Type B pancreatic cell (in vitro differentiated cells): ENCODE measurements at places on chromosomes 1 and 21. TPM values are rescaled to one million over a fixed set of nuclear protein-coding genes. Genes with fewer than 3 reads are reported as not detected.

DNA sequence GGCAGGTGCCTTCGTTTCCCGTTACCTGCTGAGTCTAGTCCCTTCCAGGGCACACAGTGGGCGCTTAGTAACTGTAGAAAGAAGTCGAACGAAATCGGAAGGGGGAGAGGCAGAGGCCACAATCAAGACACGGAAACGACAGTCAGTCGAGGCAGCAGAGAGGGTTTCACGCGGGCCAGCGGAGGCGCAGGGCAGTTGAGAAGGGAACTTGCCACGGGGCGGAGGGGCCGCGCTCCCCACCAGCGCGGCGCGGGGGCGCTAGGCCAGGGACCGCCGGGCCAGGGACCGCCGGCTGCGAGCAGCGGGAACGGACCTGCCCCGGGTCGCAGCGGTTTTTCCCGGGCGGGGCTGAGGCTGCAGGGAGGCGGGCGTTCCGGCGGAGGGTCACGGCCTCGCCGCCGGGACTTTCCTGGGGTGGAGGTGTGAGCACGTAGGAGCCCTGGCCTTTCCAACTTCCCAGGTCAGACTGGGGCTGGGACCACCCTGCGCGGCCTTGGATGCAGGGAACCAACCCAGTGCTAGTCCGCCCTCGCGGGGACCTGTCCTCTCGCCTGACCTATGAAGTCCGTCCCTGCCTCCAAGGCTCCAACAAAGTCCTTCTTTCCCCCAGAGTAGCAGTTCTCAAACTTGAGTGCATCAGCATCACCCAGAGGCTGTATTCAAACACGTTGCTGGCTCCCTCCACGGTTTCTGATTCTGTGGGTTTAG, 150.1 kb upstream of the FGGY start:
- H3K27me3 ChIP-seq = peaks cover 17% of the 10 kb centered on the region
- DNase-seq = no peak
- H3K4me1 ChIP-seq = peaks cover 56% of the 10 kb centered on the region
- H3K4me3 ChIP-seq = peak overlapping the region; percentile 87
- H3K27ac ChIP-seq = no peak overlapping the region

GRCh38 chr1:37425221-37425620, 49.2 kb upstream of the ZC3H12A start:
- H3K4me1 ChIP-seq = no peaks in the 10 kb centered on the region
- no peak overlapping the region for H3K4me3 ChIP-seq
- no peak overlapping the region for H3K27ac ChIP-seq
- H3K27me3 ChIP-seq = peaks cover 56% of the 10 kb centered on the region

- H3K4me1 ChIP-seq = peaks cover 4% of the 10 kb centered on the region
- DNase-seq = no peak
- H3K36me3 ChIP-seq = no peaks in the 10 kb centered on the region
- H3K4me3 ChIP-seq = no peak overlapping the region
- H3K27me3 ChIP-seq = peaks cover 7% of the 10 kb centered on the region
These were observed 71.2 kb upstream of the RUNX3 start for GRCh38 chr1:25001125-25001915.

DNA sequence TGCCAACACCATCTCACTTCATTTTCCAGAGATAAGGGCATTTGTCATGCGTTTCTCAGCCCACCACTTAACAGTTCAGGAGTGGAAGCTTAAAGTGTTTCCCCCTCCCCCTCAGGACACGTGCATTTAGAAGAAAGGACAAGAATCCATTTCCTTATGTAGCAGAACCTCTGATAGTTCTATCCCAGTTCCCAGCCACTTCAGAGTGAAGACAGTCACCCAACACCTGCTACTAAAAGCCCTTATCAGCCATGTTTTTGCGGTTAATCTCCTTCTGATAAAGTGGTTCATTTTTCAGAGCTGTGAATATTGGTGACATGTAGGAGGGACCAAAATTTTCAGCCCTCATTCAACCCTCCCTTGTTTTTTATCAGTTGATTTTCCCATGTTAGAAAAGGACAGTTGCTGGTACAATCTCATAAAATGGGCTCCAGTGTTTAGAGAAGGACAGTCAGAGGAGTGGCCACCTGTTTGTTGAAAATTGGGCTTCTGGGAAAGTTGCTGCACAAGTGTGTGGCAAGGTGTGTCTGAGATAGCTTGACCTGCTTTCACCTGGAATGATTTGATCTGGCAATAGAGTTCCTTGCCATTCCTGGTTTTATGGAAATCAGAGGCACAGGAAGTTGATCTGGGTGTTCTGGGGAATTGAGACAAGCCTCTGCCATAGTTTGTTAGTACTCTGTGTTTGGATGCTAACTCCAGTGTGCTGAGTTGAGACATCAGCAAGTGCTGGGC, 114.0 kb downstream of the PPP1R12B start:
- no peaks in the 10 kb centered on the region for H3K36me3 ChIP-seq
- DNase-seq = no peak
- no peaks in the 10 kb centered on the region for H3K27me3 ChIP-seq
- H3K4me3 ChIP-seq = peak overlapping the region; percentile 38
- H3K4me1 ChIP-seq = peaks cover 21% of the 10 kb centered on the region

DNA sequence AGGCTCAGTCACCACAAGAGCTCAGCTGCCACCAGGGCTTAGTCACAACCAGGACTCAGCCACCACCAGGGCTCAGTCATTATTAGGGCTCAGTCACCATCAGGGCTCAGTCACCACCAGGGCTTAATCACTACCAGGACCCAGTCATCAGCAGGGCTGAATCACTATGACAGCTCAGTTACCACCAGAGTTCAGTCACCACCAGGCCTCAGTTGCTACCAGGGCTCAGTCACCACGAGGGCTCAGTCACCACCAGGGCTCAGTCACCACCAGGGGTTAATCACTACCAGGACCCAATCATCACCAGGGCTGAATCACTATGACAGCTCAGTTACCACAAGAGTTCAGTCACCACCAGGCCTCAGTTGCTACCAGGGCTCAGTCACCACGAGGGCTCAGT, 196.2 kb downstream of the NPHP4 start:
- no peak overlapping the region for H3K4me3 ChIP-seq
- H3K27ac ChIP-seq = no peak overlapping the region
- H3K4me1 ChIP-seq = no peaks in the 10 kb centered on the region
- peaks cover 10% of the 10 kb centered on the region for H3K27me3 ChIP-seq

DNA sequence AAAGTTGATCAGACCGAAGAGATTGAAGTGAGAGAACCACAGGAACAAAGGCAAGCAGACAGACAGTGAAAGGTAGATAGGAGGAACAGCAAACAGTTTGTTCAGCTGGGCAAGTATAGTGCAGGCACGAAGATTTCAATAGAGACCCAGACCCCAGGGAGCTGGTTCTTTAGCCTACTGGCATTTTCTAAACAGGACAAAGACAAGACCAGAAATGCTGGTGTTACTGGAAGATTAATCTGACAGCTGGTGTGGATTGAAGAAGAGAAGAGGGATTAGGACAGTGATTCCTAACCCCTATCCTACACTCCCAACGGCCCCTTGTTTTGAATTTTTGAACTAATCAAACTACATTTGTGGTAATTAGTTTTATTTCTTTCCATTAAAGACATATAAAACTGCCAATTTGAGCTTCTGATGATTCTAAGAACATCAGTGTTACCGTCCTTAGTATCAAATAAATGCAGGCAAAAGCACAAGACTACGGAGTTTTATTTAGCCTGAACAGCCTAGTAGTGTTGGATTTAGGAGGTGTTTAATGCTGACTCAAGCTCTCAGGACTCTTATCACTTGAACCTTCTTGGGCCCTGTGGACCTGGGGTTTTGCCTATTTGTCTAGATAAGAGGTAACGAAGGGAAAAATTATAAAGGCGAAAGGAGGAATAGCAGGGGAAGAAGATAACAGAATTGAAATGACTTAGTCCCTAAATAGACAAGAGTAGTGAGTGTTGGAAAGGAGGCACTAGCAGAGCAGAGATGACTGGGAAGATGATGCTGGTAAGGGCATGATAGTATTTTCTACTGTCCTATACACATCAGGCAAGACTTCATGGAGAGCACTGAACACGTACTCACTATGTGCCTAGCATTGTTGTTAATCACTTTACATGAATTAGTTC, 2.0 kb downstream of the NPL start:
- DNase-seq = no peak
- H3K36me3 ChIP-seq = no peaks in the 10 kb centered on the region
- H3K27ac ChIP-seq = no peak overlapping the region
- H3K27me3 ChIP-seq = peaks cover 46% of the 10 kb centered on the region
- peak overlapping the region; percentile 7 for H3K4me3 ChIP-seq

GRCh38 chr1:220727519-220727918, 20.6 kb upstream of the MTARC2 start:
- H3K4me1 ChIP-seq = no peaks in the 10 kb centered on the region
- H3K27ac ChIP-seq = no peak overlapping the region
- H3K27me3 ChIP-seq = peaks cover 9% of the 10 kb centered on the region
- H3K36me3 ChIP-seq = no peaks in the 10 kb centered on the region

DNA sequence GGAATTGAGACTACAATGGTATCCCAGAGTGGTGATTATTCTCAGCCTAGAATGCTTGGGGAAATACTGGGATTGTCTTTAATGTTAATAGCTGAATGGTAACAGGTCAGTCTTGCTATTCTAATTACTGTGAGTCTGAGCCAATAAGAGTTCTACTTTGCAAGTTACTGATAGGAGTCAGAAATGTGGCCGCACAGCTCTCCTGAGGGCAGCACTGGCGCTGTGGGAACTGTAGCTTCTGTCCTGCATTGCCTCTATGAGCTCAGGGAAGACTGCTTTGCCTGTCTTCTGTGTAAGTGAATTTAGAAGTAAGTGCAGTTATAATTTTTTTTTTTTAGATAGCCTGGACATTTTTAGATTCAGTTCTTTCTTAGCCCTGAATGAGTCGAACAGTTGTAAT, 10.0 kb upstream of the VAMP3 start:
- no peak for DNase-seq
- no peak overlapping the region for H3K27ac ChIP-seq
- H3K4me3 ChIP-seq = no peak overlapping the region
- no peaks in the 10 kb centered on the region for H3K27me3 ChIP-seq
- H3K4me1 ChIP-seq = no peaks in the 10 kb centered on the region
- H3K36me3 ChIP-seq = no peaks in the 10 kb centered on the region

DNA sequence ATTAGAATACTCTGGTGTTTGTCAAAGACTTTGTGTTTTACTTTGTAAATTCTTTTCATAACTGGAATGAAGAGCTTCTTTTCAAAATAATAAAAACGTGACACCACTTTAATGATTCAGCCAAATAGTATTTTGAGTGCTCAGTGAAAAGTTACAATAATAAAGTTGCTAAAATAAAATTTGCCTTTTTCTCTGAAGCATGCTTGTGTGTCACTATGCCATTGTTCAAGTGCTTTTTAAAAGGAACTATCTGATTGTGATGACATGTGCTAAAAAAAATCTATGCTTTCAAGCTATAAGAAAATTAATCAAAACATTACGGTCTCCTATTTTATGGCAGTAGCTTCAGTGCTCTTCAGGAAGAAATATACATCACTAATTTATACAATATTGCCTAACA, 1290.5 kb upstream of the B3GALT2 start:
- no peak for DNase-seq
- no peak overlapping the region for H3K27ac ChIP-seq
- no peak overlapping the region for H3K4me3 ChIP-seq
- H3K36me3 ChIP-seq = no peaks in the 10 kb centered on the region

DNA sequence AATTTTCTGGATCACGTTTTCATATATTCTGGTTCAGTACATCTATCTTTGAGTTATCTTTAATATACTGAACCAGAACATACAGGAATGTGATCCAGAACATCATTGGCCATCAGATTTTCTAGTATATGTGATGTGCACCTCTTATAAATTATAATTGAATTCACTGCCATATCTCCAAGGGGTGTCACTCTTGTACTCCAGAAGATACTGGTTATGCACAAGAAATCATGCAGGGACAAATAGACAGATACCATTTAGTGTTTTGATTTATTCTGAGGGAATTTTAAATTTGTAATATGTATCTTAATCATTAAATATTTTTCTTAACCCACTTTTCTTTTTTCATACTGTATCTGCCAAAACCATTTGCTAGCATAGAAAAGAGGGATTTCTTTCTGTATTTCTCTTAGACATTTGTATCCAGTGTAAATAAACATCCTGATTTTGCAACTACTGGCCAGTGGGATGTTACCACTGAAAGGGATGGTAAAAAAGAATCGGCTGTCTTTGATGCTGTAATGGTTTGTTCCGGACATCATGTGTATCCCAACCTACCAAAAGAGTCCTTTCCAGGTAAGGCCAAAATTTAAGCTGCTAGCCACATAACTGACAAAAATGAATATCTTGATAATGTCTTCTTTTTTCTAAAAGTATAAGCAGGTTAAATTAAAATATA, 16.7 kb downstream of the FMO3 start:
- H3K27me3 ChIP-seq = peaks cover 3% of the 10 kb centered on the region
- no peak for DNase-seq
- no peak overlapping the region for H3K4me3 ChIP-seq
- H3K27ac ChIP-seq = no peak overlapping the region
- no peaks in the 10 kb centered on the region for H3K4me1 ChIP-seq

GRCh38 chr1:89381618-89382017, 17.8 kb downstream of the GBP6 start:
- H3K27me3 ChIP-seq = no peaks in the 10 kb centered on the region
- H3K4me1 ChIP-seq = no peaks in the 10 kb centered on the region
- no peak for DNase-seq
- no peak overlapping the region for H3K27ac ChIP-seq
- H3K36me3 ChIP-seq = no peaks in the 10 kb centered on the region

- H3K4me3 ChIP-seq = no peak overlapping the region
- no peak for DNase-seq
- peaks cover 3% of the 10 kb centered on the region for H3K36me3 ChIP-seq
- no peak overlapping the region for H3K27ac ChIP-seq
- H3K4me1 ChIP-seq = peaks cover 9% of the 10 kb centered on the region
- no peaks in the 10 kb centered on the region for H3K27me3 ChIP-seq
These were observed 33.7 kb downstream of the PSEN2 start for GRCh38 chr1:226903819-226904716.

DNA sequence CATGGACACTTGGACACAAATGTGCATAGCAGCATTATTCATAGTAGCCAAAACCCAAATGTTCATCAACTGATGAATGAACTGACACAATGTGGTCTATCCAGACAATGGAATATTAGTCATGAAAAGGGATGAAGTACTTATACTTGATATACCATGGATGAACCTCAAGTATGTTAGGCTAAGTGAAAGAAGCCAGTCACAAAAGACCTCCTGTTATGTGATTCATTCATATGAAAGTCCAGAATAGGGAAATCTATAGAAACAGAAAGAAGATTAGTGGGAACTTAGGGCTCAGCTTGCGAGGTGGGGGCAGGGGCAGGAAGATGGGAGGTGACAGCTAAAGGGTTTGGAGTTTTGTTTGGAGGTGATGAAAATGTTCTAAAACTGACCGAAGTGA, 7.4 kb downstream of the KCNE1 start:
- H3K4me3 ChIP-seq = no peak overlapping the region
- DNase-seq = no peak
- no peaks in the 10 kb centered on the region for H3K4me1 ChIP-seq
- peaks cover 3% of the 10 kb centered on the region for H3K27me3 ChIP-seq

The C2CD4D gene
- 0.43 and 0.45 TPM in 2 replicates for total RNA-seq

The LHX8 gene
- total RNA-seq = 0.31 and 1.2 TPM in 2 replicates

The CNKSR1 gene
- 16.5 and 50.5 TPM in 2 replicates for total RNA-seq

The GPA33 gene
- total RNA-seq = 0.68 and 1.4 TPM in 2 replicates

The SEC16B gene
- 0.69 and 1.3 TPM in 2 replicates for total RNA-seq

The CD160 gene
- total RNA-seq = not detected in 2 replicates

The CFHR3 gene
- total RNA-seq = 1.5 TPM in 1 of 2 replicates, not detected in the other
